Cardiac muscle cell (in vitro differentiated cells and primary cell): ENCODE measurements at places on chromosomes 3 and 15. TPM values are rescaled to one million over a fixed set of nuclear protein-coding genes. Genes with fewer than 3 reads are reported as not detected.
A peak's percentile ranks its signal among the peaks of the same experiment; 100 is the strongest.

GRCh38 chr15:88541709-88542341, 4.7 kb downstream of the DET1 start:
- H3K4me1 ChIP-seq = peaks cover 72% of the 10 kb centered on the region
- no peaks in the 10 kb centered on the region for H3K36me3 ChIP-seq
- no peak for DNase-seq
- H3K4me3 ChIP-seq = no peak overlapping the region
- peak overlapping the region; percentile 98 for H3K27ac ChIP-seq

Gene CCDC54
- polyA plus RNA-seq = 0.31 and 0.79 TPM in 2 replicates

Gene PTPN9
- 29.2 and 37.3 TPM in 2 replicates for polyA plus RNA-seq

GRCh38 chr3:11288786-11289637, 16.8 kb downstream of the ATG7 start:
- no peaks in the 10 kb centered on the region for H3K36me3 ChIP-seq
- no peaks in the 10 kb centered on the region for H3K27me3 ChIP-seq
- H3K4me1 ChIP-seq = peaks cover 9% of the 10 kb centered on the region
- no peak overlapping the region for H3K27ac ChIP-seq
- no peak for DNase-seq

DNA sequence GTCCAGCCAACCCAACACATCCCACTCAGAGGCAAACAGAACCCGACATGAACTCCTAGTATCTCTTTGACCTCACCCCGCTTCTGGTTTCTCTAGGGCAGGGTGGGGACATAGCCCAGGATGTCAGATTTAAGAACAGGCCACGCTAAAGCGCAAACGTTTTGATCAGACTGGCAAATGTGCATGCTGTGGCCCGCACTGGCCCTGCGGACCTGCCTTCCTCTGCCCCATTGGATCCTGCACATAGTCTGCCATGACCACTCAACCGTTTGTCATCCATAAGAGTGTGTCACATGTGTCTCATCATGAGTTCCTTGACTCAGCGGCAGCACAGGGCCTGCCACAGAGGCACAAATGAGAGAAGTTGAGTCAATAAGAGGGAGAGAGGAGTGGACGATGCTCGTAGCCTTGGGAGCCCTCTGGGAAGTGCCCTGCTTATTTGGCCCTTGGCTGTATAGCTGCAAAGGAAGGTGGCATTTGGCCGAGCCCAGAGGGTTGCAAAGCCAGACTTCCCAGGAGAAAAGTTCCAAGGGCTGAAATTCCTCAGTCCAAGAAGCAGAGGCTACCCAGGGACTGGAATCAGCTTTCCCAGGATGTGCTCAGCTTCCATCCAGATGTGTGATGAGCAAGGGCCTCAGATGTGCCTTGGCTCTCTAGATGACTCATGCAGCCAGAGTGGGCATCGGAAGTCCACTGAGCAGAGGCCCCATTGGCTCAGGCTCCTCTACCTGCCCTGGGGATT, 55.5 kb upstream of the SLCO2A1 start:
- H3K4me3 ChIP-seq = no peak overlapping the region
- no peaks in the 10 kb centered on the region for H3K27me3 ChIP-seq
- DNase-seq = no peak

Gene PIAS1
- 44.3 and 72.9 TPM in 2 replicates for polyA plus RNA-seq

- H3K36me3 ChIP-seq = no peaks in the 10 kb centered on the region
- no peaks in the 10 kb centered on the region for H3K27me3 ChIP-seq
- no peaks in the 10 kb centered on the region for H3K4me1 ChIP-seq
- H3K4me3 ChIP-seq = no peak overlapping the region
These were observed 70.0 kb upstream of the KLF13 start for GRCh38 chr15:31256378-31257265.

DNA sequence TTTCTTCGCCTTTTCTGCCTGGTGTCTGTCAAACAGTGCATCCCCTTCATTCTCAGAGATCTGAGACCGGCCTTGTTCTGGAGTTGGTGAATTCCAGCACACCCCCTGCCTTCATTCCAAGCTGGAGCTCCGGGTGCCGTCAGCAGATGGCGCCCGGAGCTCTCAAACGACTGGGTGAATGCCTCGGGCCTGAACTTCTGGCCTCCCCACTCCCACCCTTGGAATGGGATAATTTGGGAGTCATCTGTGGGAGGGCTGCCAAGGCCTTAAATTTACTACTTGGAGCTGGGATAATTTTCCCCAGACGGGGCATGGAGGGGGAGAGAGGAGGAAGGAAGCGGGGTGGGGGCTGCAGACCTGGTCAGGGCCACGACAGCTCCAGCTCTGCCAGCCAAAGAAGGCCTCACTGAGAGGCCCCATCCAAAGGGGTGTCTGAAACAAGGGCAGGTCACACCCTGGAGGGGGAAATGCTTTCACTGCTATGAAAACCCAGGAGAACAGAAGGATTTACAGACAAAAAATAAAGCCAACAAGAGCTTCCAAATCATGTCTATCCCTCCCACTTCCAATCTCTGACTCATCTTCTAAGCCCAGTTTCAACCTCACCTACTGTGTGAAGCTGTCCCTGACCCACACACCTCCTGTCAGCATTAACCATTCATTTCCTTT, 187.9 kb downstream of the OPA1 start:
- H3K36me3 ChIP-seq = no peaks in the 10 kb centered on the region
- H3K27me3 ChIP-seq = no peaks in the 10 kb centered on the region
- H3K4me3 ChIP-seq = no peak overlapping the region
- H3K27ac ChIP-seq = no peak overlapping the region
- H3K4me1 ChIP-seq = peaks cover 13% of the 10 kb centered on the region

DNA sequence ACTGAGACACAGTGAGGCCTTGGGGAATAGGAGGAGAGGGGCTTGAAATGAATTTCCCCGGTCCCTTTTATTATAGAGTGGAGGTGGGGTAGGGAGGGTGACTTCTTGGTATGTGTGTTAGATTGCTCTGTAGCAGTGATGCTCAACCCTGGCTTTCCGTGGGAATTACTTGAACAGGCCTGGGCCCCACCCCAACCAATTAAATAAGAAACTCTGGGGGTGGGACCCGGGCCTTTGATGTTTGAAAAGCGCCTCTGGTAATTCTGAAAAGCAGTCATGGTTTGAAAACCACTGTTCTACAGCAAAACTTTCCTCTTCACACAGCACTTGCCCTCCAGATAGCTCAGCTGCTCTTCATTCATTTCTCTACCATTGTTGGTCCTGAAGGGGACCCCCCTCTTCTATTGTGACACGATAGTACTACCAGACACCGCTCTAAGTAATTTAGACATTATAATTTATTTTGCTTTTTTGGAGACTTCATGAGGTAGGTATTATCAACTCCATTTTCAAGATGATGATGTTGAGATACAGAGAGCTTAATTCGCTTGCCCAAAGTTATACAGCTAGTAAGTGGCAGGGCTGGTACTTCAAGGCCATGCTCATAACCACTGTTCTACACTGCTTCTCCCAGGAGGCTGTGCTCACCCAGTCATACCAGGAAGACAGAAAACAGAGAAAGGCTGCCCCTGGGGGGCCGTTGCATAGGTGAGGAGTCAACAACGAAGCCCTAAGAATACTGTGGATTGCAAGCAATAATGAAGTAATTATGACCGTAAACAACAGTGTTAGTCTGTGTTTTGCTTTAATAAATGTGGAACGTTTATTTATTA, 176.2 kb downstream of the PEX5L start:
- H3K27me3 ChIP-seq = no peaks in the 10 kb centered on the region
- no peaks in the 10 kb centered on the region for H3K36me3 ChIP-seq
- no peak for DNase-seq
- no peak overlapping the region for H3K4me3 ChIP-seq
- no peak overlapping the region for H3K27ac ChIP-seq
- H3K4me1 ChIP-seq = no peaks in the 10 kb centered on the region

Gene FANCD2
- polyA plus RNA-seq = 10.9 and 23.5 TPM in 2 replicates

DNA sequence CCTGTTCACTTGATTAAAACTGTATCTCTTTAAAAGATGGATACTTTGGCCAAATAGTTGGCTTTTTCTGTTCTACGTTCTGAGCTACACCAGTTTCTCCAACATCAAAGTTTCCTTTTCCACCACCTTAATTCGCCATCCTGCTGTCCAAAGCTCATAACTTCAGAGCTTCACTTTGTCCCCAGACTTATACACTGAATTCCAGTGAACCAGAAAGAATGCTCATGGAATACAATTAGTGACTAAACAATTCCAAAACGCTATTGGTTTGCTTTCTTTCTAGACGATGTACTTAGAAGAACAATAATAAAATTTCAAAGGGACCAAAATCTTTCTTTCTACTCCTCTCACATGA, 23.2 kb downstream of the GPR15 start:
- H3K4me3 ChIP-seq = no peak overlapping the region
- no peaks in the 10 kb centered on the region for H3K4me1 ChIP-seq
- no peak for DNase-seq
- no peak overlapping the region for H3K27ac ChIP-seq
- H3K36me3 ChIP-seq = no peaks in the 10 kb centered on the region

Gene GOLGA8R
- polyA plus RNA-seq = 0.50 and 0.54 TPM in 2 replicates

DNA sequence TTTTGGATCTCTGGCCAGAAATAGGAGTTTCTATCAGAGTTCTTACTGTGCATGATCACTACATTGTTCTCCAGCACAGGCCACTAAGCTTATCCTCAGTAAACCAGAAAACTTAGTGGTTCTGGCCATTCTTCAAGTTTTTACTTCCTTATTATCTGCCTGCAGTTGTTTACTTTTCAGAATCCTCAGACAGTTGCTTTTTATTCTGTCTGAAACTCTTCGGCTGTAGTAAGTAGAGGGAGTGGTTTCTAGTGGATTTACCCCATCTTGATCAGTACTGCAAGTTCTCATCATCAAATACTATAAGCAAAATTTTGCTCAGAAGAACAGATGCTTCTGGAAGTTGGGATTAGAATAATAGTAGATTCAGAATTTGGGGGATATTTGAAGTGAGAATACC, 193.0 kb upstream of the RARB start:
- H3K4me1 ChIP-seq = no peaks in the 10 kb centered on the region
- H3K4me3 ChIP-seq = no peak overlapping the region
- no peak for DNase-seq
- H3K27me3 ChIP-seq = no peaks in the 10 kb centered on the region

Gene SAMMSON
- polyA plus RNA-seq = not detected in 2 replicates

- no peaks in the 10 kb centered on the region for H3K36me3 ChIP-seq
- no peaks in the 10 kb centered on the region for H3K27me3 ChIP-seq
- DNase-seq = peak; percentile 36
- H3K4me1 ChIP-seq = no peaks in the 10 kb centered on the region
- no peak overlapping the region for H3K4me3 ChIP-seq
These were observed 40.9 kb upstream of the CCDC80 start for GRCh38 chr3:112681822-112682325.

Gene BOC
- 9.5 and 14.3 TPM in 2 replicates for polyA plus RNA-seq

Gene DLL4
- 0.42 TPM in 1 of 2 replicates, not detected in the other for polyA plus RNA-seq

GRCh38 chr15:55823191-55823670, 80.3 kb upstream of the PRTG start:
- H3K27me3 ChIP-seq = no peaks in the 10 kb centered on the region
- H3K4me1 ChIP-seq = no peaks in the 10 kb centered on the region
- H3K4me3 ChIP-seq = no peak overlapping the region
- H3K27ac ChIP-seq = no peak overlapping the region
- H3K36me3 ChIP-seq = no peaks in the 10 kb centered on the region

GRCh38 chr3:188434594-188434993, 280.6 kb downstream of the LPP start:
- H3K27me3 ChIP-seq = no peaks in the 10 kb centered on the region
- H3K4me1 ChIP-seq = no peaks in the 10 kb centered on the region
- no peak overlapping the region for H3K4me3 ChIP-seq
- no peaks in the 10 kb centered on the region for H3K36me3 ChIP-seq
- H3K27ac ChIP-seq = no peak overlapping the region
- no peak for DNase-seq

Gene SLC6A20
- 0.20 TPM in 1 of 2 replicates, not detected in the other for polyA plus RNA-seq

DNA sequence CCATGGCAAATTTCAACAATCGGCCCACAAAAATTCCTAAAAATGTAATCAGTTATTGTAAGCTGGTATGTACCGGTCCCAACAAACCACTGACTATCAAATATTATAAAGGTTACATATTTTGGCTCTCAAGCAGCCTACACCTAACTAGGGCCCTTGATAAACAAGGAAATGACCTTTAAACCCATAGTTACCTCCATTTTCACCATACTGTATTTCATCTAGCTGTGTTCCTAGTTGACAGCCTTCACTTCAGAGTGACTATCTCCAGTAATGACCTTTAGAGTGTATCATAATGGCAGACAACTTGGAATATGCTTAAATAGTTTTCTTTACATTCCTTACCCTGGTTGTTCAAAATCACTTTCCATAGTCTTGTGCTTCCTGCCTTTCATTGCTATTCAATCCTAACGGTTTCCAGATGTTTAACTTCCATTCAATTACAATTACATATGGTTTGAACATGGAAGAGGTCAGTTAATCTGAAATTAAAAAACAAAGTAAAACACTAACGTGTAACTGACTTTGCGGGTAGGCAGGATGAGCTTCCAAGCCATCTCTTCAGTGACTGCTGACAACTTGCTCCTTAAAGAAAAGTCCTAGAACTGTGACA, 111.9 kb upstream of the TSC22D2 start:
- H3K4me1 ChIP-seq = peaks cover 4% of the 10 kb centered on the region
- no peak overlapping the region for H3K27ac ChIP-seq
- H3K4me3 ChIP-seq = no peak overlapping the region

DNA sequence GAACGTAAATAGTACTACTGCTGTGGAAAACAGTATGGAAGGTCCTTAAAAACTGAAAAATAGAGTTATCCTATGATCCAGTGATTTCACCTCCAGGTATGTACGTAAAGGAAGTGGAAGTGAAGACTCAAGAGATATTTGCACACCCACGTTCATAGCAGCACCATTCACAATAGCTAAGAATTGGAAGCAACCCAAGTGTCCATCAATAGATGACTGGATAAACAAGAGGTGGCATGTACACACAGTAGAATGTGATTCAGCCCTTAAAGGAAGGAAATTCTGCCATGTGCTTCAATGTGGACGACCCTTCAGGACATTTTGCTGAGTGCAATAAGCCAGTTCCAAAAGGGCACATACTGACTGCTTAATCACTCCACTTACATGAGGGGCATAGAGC, 188.3 kb downstream of the APBA2 start:
- no peak overlapping the region for H3K4me3 ChIP-seq
- H3K4me1 ChIP-seq = no peaks in the 10 kb centered on the region
- H3K27me3 ChIP-seq = no peaks in the 10 kb centered on the region
- no peak for DNase-seq
- no peaks in the 10 kb centered on the region for H3K36me3 ChIP-seq
- no peak overlapping the region for H3K27ac ChIP-seq

DNA sequence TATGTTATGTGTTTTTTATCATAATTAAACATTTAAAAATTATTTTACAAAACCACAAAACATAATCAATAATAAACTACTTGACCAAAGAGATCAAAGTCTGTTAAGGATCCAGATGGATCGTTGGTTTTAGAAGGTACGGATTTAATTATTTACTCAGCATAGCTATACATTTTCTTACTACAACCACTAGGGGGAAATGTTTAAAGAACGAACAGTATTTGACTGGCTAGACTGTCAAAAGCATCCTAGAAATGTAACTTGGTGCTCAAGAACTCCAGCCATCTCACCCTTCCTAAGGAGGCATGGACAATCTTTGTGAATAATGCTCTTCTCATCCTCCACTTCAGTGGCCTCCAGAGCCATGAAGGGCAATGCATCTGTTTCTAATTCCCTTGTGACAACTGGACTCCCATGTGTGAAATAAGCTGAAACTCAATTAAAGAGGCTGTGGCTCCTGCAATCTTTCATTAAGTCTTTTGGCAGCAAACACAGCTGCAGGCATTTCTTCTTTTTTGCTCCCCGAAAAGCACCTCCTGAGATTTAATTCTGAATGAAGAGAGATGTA, 94.7 kb upstream of the TUSC7 start:
- H3K36me3 ChIP-seq = no peaks in the 10 kb centered on the region
- peak; percentile 1 for DNase-seq
- no peaks in the 10 kb centered on the region for H3K4me1 ChIP-seq
- no peak overlapping the region for H3K27ac ChIP-seq
- H3K4me3 ChIP-seq = no peak overlapping the region
- H3K27me3 ChIP-seq = no peaks in the 10 kb centered on the region

Gene TRAT1
- polyA plus RNA-seq = not detected in 2 replicates
